ENCODE measurements at places on chromosomes 13 and 19.
A peak's percentile ranks its signal among the peaks of the same experiment; 100 is the strongest.

GRCh38 chr13:33197541-33197971, 88.0 kb downstream of the STARD13 start:
- peak; percentile 74 for DNase-seq

DNA sequence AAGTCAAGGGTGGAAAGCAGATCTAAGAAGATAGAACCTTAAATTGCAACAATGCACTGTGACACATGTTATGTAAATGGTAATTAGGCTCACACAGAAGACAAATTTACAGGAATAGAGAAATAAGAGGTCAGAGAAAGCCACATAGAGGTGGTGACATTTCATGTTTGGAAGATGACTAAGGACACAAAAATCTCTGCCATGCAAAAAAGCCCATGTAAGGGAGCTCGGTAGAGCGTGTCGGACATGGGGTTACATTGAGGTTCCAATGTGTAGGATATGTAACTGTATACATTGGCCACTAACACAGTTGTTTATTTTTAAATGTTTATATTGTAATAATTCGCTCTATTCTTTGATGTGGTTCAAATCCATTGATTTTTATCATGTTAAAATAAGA, 33.7 kb downstream of the SUGT1 start:
- peak; percentile 28 for DNase-seq

DNA sequence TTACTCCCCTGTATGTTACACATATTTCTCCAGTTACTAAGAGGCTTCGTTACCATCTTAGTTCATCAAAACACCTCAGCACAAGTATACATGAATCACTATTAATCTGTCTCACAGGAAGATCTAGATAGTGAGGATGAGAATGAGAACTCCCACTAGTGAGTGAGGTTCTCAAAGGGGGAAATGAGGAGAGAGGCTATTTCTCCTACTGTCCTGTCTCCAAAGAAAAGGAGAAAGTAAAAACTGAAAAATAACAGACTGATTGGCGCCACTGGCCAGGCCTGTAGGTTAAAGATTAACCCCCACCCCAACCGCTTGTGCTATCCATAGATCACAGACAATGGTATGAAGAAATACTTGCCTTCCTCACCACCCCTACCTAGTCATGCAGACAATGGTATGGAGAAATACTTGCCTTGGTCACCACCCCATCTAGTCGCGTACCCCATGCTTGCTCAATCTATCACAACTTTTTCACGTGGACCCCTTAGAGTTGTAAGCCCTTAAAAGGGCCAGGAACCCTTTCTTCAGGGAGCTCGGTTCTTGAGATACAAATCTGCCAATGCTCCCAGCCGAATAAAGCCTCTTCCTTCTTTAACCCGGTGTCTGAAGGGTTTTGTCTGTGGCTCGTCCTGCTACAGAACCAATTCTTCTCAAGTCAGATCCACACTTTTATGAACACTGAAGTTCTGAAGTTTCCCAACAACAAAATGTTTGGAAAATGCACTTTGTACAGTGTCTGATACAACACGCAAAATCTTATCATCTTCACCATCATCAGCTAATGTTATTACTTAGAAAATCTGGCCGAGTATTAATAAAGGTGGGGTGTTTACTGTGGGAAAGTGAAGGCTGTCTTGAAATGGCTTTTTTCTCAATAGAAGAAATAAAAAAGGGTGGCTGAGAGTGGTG, 598.1 kb downstream of the UQCRFS1 start:
- DNase-seq = no peak

DNA sequence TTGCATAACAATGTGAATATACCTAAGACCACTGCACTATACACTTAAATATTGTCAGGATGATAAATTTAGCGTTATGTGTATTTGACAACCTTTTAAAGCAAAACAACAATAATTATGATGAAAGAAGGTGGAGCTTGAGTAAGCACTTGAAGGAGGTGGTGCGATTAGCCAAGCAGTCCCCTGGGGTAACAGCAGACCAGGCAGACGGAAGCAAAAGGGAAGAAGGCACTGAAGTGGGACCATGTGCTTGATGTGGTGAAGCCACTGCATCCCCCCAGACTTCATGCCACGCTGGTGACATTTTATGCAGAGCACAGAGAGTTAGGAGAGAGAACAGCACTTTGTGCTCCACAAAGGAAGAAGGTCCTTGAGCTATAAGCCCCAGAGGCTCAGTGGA, 58.3 kb upstream of the ZNF507 start:
- no peak for DNase-seq

- DNase-seq = no peak
Observed at GRCh38 chr13:30900436-30900835, 5.6 kb upstream of the MEDAG start.

- DNase-seq = no peak
Observed at GRCh38 chr19:48455171-48455907, at the start of gene KCNJ14. Gene KCNJ14, plus strand, starts transcription at chr19:48455574. Its CDS starts 6,151 bp downstream, at chr19:48461725.

GRCh38 chr19:7652061-7652641, 15.2 kb downstream of the STXBP2 start:
- peak; percentile 82 for DNase-seq

DNA sequence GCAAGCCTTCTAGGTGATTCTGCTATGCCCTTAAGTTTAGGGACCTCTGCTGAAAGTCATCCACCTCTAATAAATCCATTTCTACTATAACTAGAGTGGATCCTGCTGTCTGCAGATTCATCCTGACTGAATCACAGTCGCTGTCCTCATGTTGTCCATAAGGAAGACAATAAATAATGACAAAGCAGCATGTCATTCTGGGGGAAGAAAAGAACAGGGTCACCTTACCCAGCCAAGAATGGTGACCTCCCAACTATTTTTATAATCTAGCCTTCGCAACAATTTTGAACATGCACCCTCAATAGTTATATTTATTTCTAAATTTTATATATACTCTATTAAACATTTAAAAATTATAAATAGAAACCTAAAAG, 45.0 kb upstream of the UBE2L5 start:
- no peak for DNase-seq

GRCh38 chr19:42122691-42123607, 9.3 kb downstream of the POU2F2 start:
- no peak for DNase-seq

- DNase-seq = no peak
Observed at GRCh38 chr13:34944751-34945150, 2.7 kb downstream of the NBEA start.
